CD4-positive, alpha-beta T cell treated with Interleukin-1 beta for 1 hour (primary cell): ENCODE measurements at places on chromosomes 4 and X.

GRCh38 chr4:43089730-43090129 lies 197.2 kb downstream of the GRXCR1 start:
- DNase-seq = no peak

DNA sequence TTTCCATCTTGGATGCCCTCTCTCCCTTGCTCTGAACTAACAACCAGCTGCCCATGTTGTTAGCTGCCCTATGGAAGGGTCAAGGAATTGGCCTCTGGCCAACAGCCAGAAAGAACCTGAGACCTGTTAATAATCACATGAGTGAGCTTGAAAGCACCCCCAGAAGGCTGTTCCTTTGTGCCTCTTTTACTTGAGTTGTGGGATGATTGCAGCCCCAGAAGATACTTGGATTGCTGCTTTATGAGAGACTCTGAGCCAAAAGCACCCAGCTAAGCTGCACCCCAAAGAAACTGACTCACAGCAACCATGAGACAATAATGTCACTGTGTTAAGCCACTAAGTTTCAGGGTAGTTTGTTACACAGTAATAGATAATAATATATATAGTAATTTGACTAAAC lies 73.3 kb downstream of the FRYL start:
- no peak for DNase-seq

DNA sequence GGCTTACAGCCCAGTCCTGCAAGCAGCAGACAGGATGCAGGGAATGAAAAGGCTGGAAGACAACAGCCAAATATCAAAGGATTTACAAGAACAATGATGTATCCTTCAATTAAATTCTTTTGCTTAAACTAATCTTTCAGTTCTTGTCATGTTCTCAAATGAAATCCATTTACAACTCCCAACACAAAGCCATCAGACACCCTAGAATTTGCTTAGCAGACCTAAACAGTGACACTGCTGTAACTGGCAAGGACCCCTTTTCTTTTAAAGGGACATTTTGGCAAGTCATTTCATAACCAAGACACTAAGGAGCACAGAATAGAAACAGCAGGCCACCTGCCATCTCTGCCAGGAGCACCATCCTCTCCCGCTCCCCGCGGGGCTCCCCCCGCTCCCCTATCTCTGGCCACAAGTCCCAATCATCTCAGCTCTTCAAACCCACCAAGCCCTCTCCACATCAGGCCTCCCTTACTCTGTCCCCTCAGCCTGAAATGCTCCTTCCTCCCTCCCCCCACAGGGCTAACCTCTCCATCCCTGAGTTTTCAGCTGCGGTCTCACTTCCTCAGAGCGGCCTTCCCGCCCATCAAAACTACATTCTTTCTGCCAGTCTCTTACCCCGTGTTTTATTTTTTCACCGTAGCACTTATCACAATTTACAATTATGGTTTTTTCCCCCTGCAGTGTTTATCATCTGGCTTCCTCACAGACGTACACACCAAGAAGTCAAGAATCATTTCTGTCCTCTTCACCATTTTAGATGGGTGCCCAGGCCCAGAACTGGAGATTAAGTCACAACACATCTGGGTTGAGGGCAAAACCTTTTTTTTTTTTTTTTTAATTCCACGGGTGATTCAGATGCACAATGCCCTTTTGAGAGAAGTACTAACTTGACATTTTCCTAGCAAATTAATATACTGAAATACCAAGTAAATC lies 45.8 kb downstream of the TSPAN5 start:
- DNase-seq = no peak

- DNase-seq = no peak
Observed at GRCh38 chrX:37454537-37455285, 105.5 kb downstream of the PRRG1 start.

- no peak for DNase-seq
Observed at GRCh38 chr4:186927624-186928023, 204.0 kb upstream of the FAT1 start.

DNA sequence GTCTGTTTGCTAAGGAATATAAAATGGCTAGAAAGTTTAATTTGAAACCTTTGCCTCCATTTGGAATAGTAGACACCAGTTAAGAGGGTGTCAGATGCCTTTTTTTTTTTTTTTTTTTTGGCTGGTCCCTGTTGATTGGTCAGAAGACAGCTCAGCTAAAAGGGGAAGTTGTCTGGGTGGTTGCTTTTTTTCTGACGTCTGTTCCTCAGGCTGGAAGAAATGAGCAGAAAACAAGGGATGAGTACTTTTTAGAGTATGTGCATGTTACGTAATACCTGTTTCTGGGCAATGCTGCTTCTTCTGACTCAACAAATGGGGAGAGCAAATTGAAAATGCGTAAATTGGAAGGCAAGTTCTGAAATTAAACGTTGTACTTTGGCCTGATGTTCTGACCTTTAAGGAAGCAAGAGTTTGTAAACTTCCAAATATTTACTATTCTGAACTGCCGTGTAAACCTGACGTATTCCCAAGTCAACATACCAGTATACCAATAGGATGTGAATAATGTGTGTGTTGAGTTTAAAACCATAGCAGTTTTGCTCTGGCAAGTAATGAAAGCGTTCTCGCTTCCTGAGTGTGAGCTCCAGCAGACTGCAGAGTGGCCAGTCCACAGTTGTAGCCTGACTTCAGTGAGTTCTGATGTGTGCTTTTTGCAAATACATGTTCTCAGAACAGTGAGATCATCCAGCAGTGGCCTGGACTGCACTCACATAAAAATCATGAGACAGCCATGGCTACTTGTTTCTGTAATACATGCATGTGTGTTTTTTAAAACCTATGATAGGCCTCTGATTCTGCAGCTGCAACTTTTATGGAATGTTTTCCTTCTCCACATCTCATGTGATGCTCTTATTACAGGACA lies 1.7 kb downstream of the SAT1 start:
- DNase-seq = no peak

GRCh38 chr4:34851411-34851810 lies 1392.9 kb downstream of the ARAP2 start:
- DNase-seq = no peak

DNA sequence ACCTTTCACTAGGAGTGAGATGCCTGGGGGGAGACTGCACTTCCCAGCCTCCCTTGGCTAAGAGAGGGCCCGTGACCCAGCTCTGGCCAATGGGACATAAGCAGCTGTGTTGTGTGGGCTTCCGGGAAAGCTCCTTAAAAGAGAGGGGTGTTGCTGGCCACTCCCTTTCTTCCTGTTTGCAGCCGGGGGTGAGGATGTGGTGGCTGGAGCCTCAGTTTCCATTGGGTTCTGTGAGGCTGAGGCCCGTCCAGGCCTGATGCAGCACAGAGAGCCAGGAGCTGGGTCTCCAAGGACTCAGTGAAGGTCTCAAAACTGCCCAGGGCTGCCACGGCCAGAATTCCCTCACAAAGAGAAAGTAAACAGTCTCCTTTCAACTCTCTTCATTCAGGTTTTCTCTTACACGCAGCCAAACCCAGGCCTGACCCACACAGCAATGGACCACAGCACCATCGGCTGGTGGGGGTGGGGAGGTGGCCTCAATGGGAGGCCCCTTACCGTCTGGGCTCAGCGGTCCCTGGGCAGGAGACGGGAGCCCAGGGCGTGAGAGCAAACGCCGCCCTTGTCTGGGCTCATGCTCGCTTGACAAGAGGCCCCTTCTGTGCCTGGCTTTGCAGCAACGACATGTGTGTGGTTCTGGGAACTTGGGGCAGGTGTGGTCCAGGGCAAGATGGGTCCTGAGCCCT lies 6.6 kb downstream of the NKX1-1 start:
- no peak for DNase-seq

- no peak for DNase-seq
Observed at GRCh38 chr4:89988268-89988667, 93.6 kb downstream of the MMRN1 start.

GRCh38 chr4:158949099-158949498 lies 153.8 kb upstream of the RAPGEF2 start:
- DNase-seq = no peak

- no peak for DNase-seq
Observed at GRCh38 chr4:7387925-7388324, 46.8 kb downstream of the PSAPL1 start.

- DNase-seq = peak; percentile 43
Observed at GRCh38 chrX:39477762-39478120, 620.0 kb downstream of the BCOR start.

- peak; percentile 79 for DNase-seq
Observed at GRCh38 chr4:8198906-8199593, at the start of gene SH3TC1. Gene SH3TC1 (plus strand): TSS chr4:8199290. CDS start chr4:8205195, 5,905 bp downstream.

- no peak for DNase-seq
Observed at GRCh38 chr4:40322811-40323210, 12.3 kb upstream of the CHRNA9 start.

- DNase-seq = no peak
Observed at GRCh38 chr4:151316645-151317044, 8.8 kb downstream of the SH3D19 start.

DNA sequence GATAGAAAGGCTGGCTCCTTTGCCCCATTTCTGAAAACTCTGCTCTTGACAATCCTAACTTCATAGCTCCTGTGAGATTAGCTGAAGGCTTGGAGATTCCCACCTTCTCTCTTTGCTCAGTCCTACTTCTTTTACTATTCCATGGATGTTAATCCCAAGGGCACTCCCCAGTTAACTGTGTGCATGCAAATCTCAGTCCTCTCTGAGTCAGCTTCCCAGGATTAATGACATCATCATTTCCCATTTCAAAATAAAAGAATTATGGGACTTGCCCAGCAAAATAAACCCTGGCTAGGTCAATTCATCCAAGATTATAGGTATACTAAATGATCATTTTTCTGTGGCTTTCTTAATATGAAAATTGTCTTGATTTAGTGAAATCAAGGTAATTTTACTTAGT lies 328.6 kb upstream of the NR3C2 start:
- DNase-seq = no peak

GRCh38 chr4:129394635-129395034 lies 298.7 kb downstream of the C4orf33 start:
- no peak for DNase-seq
